ENCODE measurements at places on chromosomes 2 and 18.
A peak's percentile ranks its signal among the peaks of the same experiment; 100 is the strongest.

GRCh38 chr18:44589693-44590355 lies 90.9 kb upstream of the SETBP1 start:
- H3K4me1 ChIP-seq: peaks cover 21% of the 10 kb centered on the region
- peak overlapping the region; percentile 49 for H3K27ac ChIP-seq
- H3K4me3 ChIP-seq: no peak overlapping the region
- no peak for DNase-seq
- H3K27me3 ChIP-seq: no peaks in the 10 kb centered on the region

- no peak overlapping the region for H3K4me3 ChIP-seq
- no peaks in the 10 kb centered on the region for H3K27me3 ChIP-seq
- H3K36me3 ChIP-seq: no peaks in the 10 kb centered on the region
- H3K4me1 ChIP-seq: no peaks in the 10 kb centered on the region
- H3K27ac ChIP-seq: no peak overlapping the region
Measured at GRCh38 chr2:12110074-12110473, 363.6 kb downstream of the LPIN1 start.

GRCh38 chr2:37881397-37881796 lies 43.7 kb upstream of the RMDN2 start:
- H3K27me3 ChIP-seq: peaks cover 4% of the 10 kb centered on the region
- H3K4me1 ChIP-seq: peaks cover 7% of the 10 kb centered on the region
- DNase-seq: no peak
- no peaks in the 10 kb centered on the region for H3K36me3 ChIP-seq

GRCh38 chr2:8119782-8120505 lies 561.9 kb upstream of the ID2 start:
- no peaks in the 10 kb centered on the region for H3K27me3 ChIP-seq
- no peak overlapping the region for H3K4me3 ChIP-seq
- H3K4me1 ChIP-seq: peaks cover 2% of the 10 kb centered on the region
- peak overlapping the region; percentile 11 for H3K27ac ChIP-seq
- no peaks in the 10 kb centered on the region for H3K36me3 ChIP-seq

DNA sequence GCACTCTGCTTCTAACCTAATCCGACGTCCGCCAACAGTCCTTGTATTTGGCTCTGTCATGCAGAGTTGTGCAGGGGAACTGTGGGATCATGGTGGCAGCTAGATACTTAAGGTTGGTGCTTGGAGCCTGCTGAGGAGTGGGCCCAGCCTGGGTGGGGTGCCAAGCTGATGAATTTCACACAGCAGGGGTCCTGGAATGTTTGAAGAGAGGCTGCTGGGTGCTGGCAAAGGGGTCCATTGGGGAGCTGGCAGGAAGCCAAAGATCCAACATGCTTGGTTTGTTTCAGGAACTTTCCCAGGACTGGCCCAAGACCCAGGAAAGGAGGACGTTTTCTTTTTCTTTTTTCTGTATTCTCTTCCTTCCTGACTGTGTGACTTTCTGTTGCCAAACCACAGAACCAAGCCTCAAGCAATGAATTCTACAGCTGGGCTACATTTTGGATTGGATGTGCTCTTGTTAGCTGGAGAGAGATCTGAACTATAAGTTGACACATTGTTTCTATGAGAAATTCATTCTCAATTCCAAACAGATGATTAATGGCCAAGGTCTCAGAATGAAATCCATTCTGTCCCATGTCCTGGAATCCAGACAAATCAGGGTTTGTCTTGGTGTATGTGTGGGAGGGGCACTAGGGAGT lies 49.9 kb downstream of the DHRS9 start:
- DNase-seq: no peak
- H3K27ac ChIP-seq: no peak overlapping the region
- H3K36me3 ChIP-seq: no peaks in the 10 kb centered on the region
- no peaks in the 10 kb centered on the region for H3K27me3 ChIP-seq
- no peak overlapping the region for H3K4me3 ChIP-seq
- H3K4me1 ChIP-seq: no peaks in the 10 kb centered on the region

DNA sequence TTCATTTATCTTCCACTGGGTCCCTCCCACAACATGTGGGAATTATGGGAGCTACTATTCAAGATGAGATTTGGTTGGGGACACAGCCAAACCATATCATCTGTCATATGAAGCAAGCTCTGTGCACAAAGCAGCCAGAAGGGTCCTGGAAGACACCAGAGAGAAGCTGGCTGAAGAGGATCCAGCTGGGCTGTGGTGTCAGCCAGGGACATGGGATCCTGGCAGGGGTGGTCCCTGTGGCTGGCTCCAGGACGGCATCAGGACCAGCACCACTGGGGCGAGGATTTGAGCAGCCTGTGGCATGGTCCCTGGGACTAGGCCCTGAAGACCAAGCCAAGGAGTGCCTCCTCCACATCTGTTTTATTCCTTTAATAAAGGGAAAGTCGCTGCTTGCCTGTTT lies 84.8 kb upstream of the HDAC4 start:
- H3K4me1 ChIP-seq: no peaks in the 10 kb centered on the region
- no peak overlapping the region for H3K27ac ChIP-seq
- DNase-seq: no peak
- no peaks in the 10 kb centered on the region for H3K36me3 ChIP-seq

DNA sequence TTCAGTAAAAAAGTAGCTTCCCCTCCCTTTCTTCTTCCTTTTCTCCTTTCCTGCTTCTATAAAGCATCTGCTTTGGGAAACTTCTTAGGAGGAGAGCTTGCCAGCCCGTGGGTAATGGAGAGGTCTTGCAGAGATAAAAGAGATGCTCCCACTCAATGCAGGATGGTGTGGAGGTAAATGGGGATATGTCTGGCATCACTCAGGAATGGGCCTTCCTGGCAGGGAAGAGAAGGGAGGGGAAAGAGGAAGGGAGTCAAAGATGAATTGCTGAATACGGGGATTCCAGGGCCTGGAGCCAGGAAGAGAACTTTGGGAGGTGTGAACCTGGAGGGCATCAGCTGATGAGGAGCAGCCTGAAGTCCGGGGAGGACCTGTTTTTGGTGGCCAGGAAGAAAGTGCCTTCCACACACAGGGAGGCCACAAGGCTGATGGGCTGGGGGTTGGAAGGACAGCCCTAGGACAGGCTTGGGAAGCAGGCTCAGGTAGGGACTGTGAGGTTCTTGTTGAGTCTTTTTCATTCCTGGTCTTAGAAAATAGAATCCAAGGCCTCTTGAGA lies 25.2 kb downstream of the IL1B start:
- no peak for DNase-seq
- no peak overlapping the region for H3K4me3 ChIP-seq
- H3K36me3 ChIP-seq: no peaks in the 10 kb centered on the region
- no peaks in the 10 kb centered on the region for H3K27me3 ChIP-seq
- peaks cover 33% of the 10 kb centered on the region for H3K4me1 ChIP-seq

- no peaks in the 10 kb centered on the region for H3K4me1 ChIP-seq
- no peak for DNase-seq
- H3K27me3 ChIP-seq: no peaks in the 10 kb centered on the region
- no peak overlapping the region for H3K27ac ChIP-seq
Measured at GRCh38 chr2:67268797-67269196, 128.3 kb upstream of the ETAA1 start.

DNA sequence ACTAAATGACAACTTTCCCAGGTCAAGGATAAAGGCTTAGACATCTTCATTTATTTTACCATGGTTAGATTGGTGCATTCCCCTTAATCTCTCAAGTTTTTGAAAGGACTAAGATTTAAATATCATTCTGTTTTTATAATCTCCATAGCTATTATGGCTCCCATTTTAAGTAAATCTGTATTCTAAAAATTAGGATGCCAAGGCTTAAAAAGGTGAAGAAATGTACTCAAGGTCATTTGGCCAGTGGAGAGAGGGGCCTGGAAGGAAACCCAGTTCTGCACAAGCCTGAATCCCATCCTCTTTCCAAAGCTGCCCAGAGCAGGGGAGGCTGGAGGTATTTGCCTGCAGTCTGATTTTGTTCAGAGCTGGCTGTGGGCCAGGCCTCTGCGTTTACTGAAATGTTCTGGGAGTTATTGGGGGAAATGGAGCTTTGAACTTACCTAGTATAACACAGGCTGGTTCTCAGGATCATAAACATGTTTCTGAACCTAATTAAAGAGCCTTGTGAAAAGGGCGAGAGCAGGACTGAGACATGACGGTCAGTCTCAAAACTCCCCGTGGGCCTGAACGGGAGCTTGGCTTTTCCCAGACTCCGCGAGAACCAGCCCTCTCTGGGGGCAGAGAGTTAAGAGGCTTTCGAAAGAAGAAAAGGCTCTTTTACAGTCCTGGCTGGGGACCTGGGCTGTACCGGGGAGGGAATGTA lies 85.6 kb downstream of the DDX1 start:
- DNase-seq: no peak
- H3K4me3 ChIP-seq: no peak overlapping the region
- no peaks in the 10 kb centered on the region for H3K27me3 ChIP-seq
- H3K4me1 ChIP-seq: no peaks in the 10 kb centered on the region
- H3K27ac ChIP-seq: no peak overlapping the region
- no peaks in the 10 kb centered on the region for H3K36me3 ChIP-seq

GRCh38 chr2:98734162-98734561 lies 3.2 kb upstream of the MGAT4A start:
- no peak overlapping the region for H3K27ac ChIP-seq
- H3K27me3 ChIP-seq: no peaks in the 10 kb centered on the region
- no peak for DNase-seq
- H3K36me3 ChIP-seq: no peaks in the 10 kb centered on the region
- H3K4me3 ChIP-seq: no peak overlapping the region
- peaks cover 12% of the 10 kb centered on the region for H3K4me1 ChIP-seq

DNA sequence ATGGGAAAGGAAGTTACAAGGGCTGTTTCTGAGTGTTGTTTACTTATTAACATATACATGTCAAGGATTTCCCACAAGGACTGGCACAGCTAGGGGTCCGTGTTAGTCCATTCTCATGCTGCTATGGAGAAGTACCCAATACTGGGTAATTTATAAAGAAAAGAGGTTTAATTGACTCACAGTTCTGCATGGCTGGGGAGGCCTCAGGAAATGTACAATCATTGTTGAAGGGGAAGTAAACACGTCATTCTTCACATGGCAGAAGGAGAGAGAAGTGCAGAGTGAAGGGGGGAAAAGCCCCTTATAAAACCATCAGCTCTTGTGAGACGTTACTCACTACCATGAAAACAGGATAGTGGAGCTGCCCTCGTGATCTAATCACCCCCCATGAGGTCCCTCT lies 128.9 kb upstream of the CELF4 start:
- H3K27me3 ChIP-seq: no peaks in the 10 kb centered on the region
- H3K27ac ChIP-seq: no peak overlapping the region
- no peak overlapping the region for H3K4me3 ChIP-seq
- no peak for DNase-seq
- no peaks in the 10 kb centered on the region for H3K36me3 ChIP-seq

DNA sequence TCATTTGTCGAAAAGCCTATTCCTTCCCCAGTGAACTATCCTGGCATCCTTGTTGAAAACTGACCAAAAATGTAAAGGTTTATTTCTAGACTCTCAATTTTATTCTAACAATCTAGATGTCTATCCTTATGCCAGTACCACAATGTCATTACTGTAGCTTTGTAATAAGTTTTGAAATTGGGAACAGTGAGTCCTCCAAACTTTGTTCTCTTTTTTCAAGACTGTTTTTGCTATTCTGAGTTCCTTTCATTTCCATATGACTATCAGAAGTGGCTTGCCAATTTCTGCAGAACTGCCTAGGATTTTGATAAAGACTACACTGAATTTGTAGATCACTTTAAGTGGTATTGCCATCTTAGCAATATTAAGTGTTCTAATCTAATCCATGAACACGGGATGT lies 9.7 kb downstream of the STARD7 start:
- no peak overlapping the region for H3K27ac ChIP-seq
- peaks cover 15% of the 10 kb centered on the region for H3K36me3 ChIP-seq
- DNase-seq: no peak
- peaks cover 46% of the 10 kb centered on the region for H3K4me1 ChIP-seq
- no peaks in the 10 kb centered on the region for H3K27me3 ChIP-seq

GRCh38 chr2:228771315-228771714 lies 499.8 kb downstream of the PID1 start:
- DNase-seq: peak; percentile 78
- no peak overlapping the region for H3K4me3 ChIP-seq
- no peaks in the 10 kb centered on the region for H3K27me3 ChIP-seq
- no peaks in the 10 kb centered on the region for H3K36me3 ChIP-seq

GRCh38 chr2:67002618-67003371 lies 394.3 kb upstream of the ETAA1 start:
- H3K4me3 ChIP-seq: no peak overlapping the region
- no peak for DNase-seq
- H3K4me1 ChIP-seq: no peaks in the 10 kb centered on the region
- no peaks in the 10 kb centered on the region for H3K36me3 ChIP-seq
- no peaks in the 10 kb centered on the region for H3K27me3 ChIP-seq

DNA sequence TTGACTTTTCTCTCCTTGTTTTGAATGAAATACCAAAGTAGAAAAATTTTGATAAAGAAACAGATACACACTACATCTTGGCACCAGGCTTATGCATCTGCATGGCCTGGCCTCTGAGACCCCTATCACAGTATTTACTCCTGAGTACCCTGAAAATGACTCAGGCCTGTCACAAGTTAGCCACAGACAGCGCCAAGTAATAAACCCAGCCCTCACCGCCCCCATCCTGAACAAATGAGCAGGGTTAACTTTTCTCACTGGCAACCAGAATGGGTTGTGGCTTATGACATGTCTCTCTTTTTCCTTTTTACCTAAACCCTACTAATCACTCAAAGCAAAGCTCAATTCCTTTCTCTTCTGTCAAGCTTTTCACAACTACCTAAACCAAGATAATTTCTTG lies 35.3 kb downstream of the SPRED2 start:
- H3K4me3 ChIP-seq: no peak overlapping the region
- H3K27me3 ChIP-seq: no peaks in the 10 kb centered on the region
- no peak for DNase-seq
- peaks cover 23% of the 10 kb centered on the region for H3K4me1 ChIP-seq
- H3K27ac ChIP-seq: peak overlapping the region; percentile 24

GRCh38 chr18:76684265-76684664 lies 138.1 kb upstream of the ZNF236 start:
- peaks cover 20% of the 10 kb centered on the region for H3K27me3 ChIP-seq
- H3K4me3 ChIP-seq: no peak overlapping the region
- H3K4me1 ChIP-seq: peaks cover 23% of the 10 kb centered on the region
- no peaks in the 10 kb centered on the region for H3K36me3 ChIP-seq

All from suprapubic skin (tissue), 4 donors.